ENCODE measurements at places on chromosomes 2 and 18.

- DNase-seq = no peak
Observed at GRCh38 chr2:191679818-191680600, 2.1 kb downstream of the NABP1 start.

DNA sequence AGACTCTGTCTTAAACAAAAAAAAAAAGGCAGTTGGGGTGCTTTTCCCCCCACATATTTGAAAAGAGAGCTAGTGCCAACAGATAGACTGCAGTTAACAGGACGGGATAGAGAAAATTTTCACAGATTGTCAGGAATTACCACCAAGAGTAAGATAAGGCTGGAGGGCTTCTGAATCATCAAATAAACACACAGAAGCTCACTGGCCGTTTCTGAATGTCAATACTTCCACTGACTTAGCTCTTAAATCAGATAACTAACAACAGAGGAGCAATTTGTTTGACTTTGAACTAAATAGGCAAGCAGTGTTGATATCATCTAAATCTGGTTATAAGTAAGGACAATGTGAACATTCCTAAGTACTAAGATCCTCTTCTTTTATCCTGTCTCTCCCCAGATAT is 34.7 kb downstream of the PIEZO2 start:
- DNase-seq = no peak

DNA sequence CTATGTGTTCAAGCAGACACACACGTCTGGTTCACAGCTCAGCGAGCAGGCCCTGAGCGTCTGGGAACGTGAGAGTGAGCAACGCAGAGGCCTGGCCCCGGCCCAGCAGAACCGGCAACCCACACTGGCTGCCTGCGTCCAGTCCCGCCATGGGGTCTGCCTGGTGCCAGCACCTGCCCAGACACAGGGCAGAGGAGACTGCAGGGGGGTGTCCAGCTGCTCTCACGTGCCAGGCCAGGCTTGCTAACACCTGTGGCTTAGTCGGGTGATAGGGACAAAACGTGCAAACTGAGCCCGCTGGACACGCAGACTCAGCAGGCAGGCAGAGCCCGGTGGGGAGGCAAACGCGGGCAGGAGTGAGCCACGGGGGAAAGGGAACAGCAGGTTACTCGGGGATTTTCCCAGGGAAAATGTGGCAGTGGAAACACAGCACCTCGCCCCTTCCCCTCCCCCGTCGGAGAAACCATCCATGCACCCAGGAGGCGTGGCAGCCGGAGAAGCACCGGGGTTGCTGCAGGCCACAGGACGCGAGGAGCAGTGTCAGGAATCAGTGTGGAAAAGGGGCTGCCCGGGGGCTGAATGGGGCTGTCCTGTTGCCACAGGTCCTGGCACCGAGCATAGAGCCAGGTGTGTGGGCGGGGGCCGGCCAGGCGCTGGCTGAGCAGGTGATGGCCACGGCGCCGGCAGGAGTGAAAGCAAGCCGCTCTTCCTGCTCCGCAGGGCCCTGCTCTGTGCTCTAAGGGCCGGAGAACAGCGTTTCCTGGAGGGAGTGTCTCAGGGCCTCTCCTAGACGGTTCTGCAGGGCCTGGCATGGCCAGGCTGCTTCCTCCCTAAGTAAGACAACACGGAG is 154.7 kb downstream of the HDAC4 start:
- DNase-seq = no peak

- DNase-seq = no peak
Observed at GRCh38 chr2:12463189-12463588, 253.5 kb upstream of the TRIB2 start.

GRCh38 chr2:175579646-175580045 is 398.1 kb upstream of the ATP5MC3 start:
- DNase-seq = no peak

DNA sequence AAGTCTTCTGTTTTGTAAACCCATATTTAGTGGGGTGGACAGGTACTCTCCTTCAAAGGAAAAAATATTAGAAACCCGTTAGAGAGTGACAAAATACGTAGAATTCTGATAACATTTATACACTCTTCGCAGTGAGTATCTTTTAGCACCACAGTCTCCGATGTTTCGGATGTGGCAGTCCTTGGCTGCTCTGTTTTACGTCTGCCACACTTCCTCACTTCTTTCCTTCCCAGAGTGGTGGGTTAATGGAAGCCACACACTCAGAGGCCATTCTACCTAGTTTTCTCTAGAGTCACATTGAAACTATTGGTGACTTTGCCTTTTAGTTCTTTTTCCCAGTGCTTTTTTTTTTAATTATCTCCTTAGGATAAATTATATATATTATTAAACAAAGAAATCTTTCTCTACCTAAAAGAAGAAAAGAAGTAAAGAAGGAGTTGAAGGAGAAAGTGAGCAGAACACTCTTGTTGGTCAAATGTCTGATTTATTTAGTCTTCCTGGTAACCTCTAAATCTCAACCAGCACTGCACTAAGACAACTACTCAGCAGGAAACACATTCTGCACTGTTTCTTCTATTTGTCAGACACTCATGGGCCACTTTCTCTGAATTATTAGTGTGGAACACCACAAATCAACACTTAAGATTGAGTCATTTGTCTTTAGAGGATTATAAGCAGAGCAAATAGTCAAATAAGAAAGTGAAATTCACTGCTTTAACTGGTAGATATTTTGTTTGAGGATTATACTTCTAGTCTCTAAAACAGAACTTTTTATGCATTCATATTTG is 451.3 kb upstream of the TMEFF2 start:
- DNase-seq = no peak

DNA sequence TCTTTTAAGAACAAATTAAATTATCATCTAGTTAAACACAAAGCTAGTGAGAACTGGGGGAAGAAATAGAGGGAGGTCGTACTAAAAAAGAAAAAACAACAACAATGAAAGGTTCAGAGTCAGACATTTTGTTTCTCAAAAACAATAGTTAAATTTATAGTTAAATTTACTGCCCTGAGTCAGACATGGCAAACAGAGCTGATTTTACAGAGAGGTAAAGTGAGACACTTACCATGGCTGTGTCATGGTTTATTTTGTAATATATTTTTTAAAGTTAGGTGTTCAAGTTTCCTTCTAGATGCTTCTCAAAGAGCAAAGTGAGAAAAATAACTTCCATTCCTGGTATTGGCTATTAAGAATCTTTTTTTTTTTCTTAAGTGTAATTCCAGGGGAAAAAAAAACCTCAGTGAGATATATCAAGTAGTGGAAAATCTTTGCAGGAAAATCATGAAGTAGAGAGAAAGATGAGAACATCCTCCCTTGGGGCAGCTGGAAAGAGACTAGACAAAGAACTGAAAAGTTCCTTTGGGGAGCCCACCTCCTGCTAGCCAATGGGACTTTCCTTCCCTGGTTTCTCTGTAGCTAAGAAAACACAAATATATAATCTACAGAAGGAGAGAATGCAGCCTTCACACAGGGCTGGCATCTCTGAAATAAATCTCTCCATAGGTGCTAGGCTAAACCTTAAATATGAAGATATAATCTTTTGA is 12.3 kb downstream of the KLF7 start:
- no peak for DNase-seq

GRCh38 chr2:40451918-40452605 is at the start of gene SLC8A1:
SLC8A1 (minus strand) TSS chr2:40452090.
- DNase-seq = no peak

GRCh38 chr18:48884306-48884705 is 66.5 kb downstream of the SMAD7 start:
- no peak for DNase-seq

DNA sequence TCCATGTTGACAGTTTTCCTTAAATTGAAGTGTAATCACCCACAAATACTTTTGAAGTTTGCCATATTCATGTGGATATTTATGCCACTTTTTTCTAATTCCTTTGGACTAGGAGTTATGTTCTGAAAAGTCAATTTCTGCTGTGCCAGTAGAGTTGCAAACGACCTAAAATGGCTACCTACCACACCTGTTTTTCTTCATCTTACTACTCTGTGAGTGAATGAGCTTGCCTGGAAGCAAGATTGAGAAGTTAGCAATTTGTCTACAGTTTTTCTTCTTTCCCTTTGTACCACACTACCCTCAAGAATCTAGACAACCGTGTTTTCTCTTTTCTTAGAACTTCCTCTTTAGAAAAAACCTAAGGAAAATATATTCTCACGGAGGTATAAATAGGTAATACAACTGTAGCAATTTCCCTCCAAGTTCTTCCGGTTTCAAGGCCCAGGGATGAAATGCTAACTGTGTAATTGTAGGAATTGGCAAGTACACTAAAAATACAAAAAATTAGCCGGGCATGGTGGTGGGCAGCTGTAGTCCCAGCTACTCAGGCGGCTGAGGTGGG is 7.3 kb upstream of the SLC39A10 start:
- no peak for DNase-seq

- DNase-seq = no peak
Observed at GRCh38 chr2:85865539-85866164, 23.1 kb downstream of the ST3GAL5 start.

GRCh38 chr2:115543024-115543423 is 1100.6 kb downstream of the DPP10 start:
- no peak for DNase-seq

DNA sequence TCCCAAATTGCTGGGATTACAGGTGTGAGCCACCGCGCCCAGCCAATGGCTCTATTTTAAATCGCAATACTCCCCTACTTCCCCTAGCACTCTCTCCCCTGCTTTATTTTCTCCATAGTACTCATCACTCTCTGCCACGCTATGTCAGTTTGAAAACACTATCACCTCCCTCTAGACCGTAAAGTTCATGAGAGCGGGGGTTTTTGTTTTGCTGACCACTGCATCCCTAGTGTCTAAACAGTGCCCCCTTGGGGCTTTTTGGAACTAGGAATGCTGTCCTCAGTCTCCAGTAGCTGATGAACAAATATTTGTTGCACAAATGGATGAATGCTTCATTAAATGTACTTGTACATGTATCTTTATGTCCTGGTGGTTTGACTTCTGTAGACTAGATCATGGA is 44.1 kb downstream of the ATOH8 start:
- DNase-seq = no peak

DNA sequence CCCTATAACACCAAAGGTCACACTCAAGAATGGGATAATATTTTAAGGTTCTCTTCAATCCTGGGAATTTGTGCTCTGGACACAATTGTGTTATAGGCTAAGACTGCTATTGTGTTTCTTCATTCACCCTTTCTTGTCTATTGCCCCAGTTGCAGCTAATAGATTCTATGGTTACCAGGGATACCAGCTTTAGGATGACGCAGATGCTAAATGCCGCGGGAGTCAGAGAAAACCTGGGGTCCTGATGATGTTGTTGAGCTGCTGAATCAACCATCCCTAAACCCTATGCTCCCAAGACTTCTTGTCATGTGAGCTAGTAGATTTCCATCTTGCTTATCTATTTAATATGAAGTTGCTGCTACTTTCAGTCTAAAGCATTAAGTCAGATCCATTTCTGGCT is 5.4 kb downstream of the CRYGD start:
- DNase-seq = no peak

DNA sequence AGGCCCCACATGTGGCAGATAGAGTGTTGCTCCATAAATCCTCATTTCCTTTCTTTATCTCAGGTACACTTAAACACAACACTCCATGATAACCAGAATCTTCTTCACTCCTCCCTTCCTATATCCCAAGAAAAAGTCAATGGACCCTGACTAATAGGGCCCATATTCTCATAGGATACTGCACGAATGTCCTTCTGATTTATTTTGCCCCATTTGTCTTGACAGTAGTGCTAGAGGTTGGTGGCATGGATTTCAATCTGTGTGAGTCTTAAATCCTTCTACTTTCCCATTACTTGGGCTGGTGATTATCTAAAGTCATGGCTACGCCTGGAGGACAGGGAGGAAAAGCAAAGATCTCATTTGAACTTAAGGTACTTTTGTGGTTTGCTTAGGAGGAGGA is 156.0 kb downstream of the ACOXL start:
- DNase-seq = no peak

DNA sequence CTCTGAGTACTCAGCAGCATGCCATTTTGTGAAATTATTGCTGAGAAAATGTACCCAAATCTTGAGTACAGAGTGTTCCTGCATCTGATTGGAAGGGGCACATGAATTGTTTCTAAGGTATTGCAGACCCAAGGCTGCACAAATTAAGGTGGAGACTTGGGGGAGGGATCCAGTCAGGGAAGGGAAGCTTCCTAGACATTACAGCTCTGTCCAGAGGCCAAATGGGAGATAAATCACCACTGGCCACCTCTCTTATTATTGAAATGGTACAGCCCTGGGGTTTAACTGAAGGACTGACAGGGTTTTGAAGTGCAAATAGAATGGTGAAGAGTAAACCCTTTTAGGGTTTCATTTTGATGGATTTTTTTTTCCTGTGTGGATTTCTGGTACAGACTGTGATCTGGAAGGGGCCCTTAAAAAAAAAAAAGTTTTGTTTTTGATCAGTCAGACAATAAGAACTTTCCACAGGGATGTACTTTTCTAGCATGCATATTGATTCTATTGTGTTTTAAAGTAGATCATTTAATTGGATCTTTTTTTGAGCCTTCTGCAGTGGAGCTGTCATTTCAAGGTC is 119.4 kb downstream of the GREB1L start:
- no peak for DNase-seq

- DNase-seq = no peak
Observed at GRCh38 chr2:182349268-182349667, 77.6 kb downstream of the PDE1A start.

DNA sequence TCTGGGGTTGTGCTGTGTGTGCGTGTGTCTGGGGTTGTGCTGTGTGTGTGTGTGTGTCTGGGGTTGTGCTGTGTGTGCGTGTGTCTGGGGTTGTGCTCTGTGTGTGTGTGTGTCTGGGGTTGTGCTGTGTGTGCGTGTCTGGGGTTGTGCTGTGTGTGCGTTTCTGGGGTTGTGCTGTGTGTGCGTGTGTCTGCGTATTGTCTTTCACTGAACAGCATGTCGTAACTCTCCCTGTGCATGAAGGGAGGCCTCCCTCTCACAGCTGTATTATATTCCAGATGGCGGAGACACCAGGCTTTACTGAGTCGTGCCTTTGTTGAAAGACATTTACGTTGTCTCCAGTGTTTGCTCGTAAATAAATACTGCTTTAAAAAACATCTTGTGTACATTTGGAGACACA is 5.9 kb downstream of the ACKR3 start:
- DNase-seq = no peak

DNA sequence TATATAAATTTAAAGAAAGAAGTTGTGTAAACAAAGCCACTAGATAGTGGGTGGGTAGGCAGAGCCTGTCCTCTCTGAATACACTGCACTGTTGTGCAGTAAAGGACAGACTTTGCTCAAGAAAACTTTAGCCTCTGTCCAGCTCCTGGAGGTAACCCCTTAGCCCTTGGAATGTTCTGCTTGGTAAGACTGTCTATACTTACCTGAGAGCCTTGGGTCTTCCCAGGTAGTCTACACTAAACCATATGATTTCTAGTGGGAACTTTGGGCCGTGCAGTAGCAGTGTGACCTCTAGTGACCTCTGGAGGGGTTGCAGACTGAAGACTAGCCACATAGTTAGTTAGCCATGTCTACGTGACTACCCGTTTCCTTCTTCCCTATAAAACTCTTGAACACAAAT is 678.3 kb upstream of the NRXN1 start:
- no peak for DNase-seq

Measured in NCI-H1694 (cell line).